Epithelial cell of umbilical artery (primary cell): ENCODE measurements at places on chromosomes 13 and 19. TPM values are rescaled to one million over a fixed set of nuclear protein-coding genes. Genes with fewer than 3 reads are reported as not detected.

The SUGT1 gene
- 57.8 and 93.9 TPM in 2 replicates for total RNA-seq

The ZNF433 gene
- 1.7 and 2.6 TPM in 2 replicates for total RNA-seq

The TDRD12 gene
- not detected in 2 replicates for total RNA-seq

The DDX39A gene
- 99.1 and 114 TPM in 2 replicates for total RNA-seq

The MBD3L3 gene
- not detected in 2 replicates for total RNA-seq

The VSTM1 gene
- not detected in 2 replicates for total RNA-seq
